ENCODE measurements at places on chromosomes 4 and X.

DNA sequence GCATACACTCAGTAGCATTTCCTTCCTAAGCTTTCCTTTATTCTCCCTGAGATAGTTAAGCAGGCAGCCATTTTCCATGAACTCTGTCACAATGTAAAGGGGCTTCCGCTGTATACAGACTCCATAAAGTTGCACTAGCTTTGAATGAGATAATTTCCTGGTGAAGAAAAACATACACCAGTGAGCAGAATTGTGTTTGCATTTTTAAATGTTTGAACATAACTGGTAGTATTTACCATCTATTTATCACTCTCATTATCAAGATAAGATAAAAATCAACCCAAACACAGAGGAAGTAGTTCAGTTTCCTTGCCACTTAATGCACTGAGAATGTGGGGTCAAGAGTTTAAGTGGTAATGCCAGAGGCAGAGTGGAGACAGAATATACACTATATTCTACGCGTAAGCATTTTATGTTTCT, 54.1 kb downstream of the TXK start:
- no peak for DNase-seq

DNA sequence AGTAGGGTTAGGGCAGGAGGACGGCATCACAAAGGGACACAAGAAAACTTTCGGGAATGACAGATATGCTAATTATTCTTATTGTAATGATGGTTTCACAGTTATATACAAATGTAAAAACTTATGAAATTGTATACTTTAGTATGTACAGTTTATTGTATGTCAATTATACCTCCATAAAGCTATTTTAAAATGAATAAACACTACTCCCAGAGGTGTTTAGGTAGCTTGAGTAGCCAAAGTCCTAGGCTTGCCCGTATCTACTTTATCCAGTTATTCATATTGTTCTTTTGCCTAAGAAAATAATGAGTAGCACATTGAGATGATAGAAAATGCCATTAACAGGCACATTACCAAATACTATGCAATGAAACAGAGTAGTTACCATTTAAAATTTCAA, 43.0 kb downstream of the RPS6KA6 start:
- no peak for DNase-seq

- DNase-seq = no peak
Measured at GRCh38 chrX:43949669-43950068, 23.5 kb downstream of the NDP start.

DNA sequence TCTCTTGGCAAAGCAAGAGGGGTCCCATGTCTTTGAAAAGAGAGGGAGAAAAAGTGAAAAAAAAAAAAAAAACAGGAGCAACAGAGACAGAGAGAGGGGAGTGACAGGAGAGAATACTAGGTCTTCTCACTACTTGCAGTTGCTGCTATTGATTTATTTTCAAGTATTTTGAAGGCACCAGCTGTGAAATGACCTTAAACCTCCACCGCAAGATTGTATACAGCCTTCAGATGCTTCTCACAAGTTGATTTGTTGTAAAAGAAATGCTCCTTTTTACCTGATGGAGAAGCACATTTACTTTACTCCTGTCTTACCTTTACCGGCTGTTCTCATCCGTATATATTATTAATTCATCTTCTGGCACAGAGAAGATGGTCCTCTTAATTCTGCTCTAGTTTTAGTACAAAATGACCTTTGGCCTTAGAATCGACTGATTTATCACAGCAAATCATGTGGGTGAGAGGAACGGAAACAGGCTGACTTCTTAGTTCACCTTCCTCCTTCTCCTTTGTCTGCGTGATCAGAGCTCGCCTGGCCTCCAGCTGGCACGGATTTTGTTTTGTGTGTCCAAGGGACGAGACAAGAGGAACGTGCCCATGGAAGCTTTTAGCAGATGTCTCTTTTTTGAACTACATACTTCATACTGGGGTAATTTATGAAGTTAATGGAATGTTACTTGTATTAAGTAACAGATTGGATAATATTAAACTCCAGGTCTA, 82.4 kb upstream of the PACRGL start:
- no peak for DNase-seq

DNA sequence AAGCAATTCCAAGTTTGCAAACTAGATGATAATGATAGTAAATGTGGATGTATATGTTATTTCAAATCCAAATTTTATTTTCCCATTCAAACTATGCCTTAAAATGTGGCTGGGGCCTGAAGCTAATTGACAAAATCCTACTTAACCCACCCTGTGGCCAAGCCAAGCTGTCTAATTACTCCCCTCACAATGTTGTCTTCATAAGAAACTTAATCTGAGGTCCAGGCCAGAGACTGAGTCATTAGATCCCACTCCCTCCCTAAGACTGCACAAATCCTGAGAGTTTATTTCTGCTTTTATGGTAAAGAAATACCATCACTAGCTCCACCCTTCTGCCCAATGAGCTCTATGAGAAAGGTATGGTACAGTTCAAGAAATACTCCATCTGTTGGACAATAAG, 16.6 kb downstream of the SMPX start:
- DNase-seq = no peak

GRCh38 chr4:10082047-10082446, 34.6 kb downstream of the WDR1 start:
- no peak for DNase-seq

DNA sequence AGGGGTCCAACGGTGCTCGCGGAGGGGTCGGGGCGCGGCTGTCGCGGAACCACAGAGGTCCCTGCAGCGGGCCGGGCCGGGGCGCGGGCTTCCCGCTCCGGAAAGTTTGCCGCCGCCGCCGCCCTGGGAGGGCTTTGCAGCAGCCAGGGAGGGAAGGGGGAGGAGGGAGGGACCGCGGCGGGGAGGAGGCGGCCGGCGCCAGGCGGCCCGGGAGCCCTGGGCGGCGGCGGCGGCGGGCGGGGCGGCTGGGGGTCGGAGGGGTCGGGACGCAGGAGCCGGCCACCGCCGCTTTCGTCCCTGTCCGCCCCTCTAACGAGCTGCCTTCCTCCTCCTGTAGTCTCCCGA, 375 bp downstream of the FGFR3 start:
- DNase-seq = no peak

GRCh38 chr4:89752932-89753598, 83.9 kb downstream of the SNCA start:
- DNase-seq = peak; percentile 93

DNA sequence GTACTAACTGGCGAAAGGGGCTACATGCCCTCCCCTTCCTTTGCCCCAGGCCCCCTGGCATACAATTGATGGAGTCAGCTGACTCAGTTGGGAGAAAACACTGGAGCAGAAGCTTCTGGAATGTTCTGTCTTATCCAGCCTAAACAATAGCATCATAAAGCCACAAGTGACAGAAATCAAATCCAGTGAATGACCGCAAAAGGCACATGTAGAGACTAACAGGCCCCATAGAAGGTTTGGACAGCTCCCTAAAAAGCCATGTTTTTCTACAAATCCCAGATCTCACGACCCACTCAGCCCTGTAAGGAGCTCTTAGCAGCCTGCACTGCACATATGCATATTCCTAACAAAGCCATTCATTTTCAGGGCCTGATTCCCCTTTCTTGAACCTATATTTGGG, 25.1 kb downstream of the SCARB2 start:
- no peak for DNase-seq

- DNase-seq = no peak
Measured at GRCh38 chr4:64911846-64912245, 502.6 kb upstream of the TECRL start.

DNA sequence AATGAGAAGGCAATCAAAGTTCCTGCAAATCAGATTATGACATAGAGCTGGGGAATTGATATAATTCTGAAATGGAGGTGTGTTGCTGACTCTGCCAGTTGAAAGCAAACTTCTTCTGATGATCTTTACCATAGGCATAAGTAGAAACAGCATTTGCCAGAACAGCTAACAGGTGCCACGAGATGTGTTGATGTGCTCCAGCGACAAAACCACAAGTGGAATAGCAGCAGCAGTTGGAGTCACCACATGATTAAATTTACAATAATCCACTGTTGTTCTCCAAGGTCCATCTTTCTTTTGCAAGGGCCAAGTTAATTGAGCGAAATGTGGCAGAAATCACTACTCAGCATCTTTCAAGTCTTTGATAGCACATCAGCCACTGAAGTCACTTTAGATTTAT, 3.7 kb upstream of the OSTC start:
- no peak for DNase-seq

DNA sequence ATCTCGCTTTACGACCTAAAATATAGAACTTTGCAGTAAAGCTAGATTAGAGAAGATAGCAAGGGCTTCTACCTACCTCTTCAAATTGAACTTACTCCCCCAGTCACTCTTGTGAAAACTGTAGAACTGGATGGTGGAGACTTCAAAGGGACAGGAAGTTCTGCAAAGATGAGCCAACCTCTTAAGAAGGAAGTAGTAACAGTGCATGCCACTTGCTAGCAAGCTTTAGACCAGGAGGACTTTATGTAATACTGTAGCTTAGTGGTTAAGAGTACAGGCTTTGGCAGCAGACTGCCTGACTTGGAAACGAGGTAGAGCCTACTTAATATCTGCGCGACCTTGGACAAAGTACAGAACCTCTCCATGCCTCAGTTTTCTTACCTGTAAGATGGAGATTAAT, 27.5 kb upstream of the VBP1 start:
- no peak for DNase-seq

DNA sequence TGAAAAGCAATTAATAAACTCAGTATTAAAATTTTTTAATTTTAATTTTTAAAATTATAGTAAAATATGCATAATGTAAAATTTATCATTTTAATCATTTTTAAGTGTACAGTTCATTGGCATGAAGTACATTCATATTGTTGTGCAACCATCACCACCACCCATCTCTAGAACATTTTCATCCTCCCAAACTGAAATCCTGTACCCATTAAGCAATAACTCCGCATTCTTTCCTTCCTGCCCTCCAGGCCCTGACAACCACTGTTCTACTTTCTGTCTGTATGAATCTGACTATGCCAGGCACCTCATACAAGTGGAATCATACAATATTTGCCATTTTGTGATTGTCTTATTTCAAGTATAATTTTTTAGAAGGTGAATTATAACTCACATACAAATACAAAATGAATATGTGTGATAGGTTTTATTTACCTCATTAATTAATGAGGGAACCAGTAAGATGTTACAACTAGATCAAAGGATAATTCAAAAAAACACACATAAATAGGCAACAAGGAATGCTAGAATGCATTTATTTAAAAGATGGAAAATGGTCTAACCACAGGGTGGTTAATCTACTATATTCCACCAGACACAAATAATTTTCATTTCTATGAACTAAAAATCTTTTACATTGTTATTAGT, 13.1 kb upstream of the AFF1 start:
- no peak for DNase-seq

DNA sequence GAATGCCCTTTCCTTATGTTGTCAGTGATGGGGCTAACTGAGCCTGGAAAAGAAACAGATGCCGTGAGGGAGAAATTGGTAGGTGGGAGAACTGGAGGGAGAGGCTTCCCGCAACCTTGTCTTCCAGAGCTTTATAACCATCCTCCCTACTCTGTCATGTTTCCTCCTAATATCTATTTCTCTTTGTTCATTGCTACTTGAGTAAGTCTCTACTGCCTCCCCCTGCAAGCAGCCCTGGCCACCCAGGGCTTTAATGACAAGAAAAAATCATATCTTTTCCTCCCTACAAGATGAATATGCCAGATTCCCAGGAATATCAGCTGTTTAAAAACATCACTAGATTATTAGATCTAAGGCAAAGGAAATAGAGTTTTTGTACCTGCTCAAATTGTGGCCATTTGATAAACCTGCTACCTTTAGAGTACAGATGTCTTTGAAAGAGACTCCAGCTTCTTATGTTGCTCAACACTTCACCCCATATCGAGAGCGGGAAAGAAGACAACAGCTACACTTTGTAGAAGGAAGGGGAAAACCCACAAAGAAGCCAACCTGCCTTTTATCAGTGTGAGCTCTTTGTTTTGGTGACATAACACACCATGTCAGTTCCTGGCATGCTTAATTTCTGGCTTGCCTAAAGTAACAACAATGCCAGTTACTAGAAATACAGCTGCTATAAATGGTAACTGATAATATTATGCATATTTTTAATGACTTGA, 186.6 kb upstream of the LEF1 start:
- no peak for DNase-seq

DNA sequence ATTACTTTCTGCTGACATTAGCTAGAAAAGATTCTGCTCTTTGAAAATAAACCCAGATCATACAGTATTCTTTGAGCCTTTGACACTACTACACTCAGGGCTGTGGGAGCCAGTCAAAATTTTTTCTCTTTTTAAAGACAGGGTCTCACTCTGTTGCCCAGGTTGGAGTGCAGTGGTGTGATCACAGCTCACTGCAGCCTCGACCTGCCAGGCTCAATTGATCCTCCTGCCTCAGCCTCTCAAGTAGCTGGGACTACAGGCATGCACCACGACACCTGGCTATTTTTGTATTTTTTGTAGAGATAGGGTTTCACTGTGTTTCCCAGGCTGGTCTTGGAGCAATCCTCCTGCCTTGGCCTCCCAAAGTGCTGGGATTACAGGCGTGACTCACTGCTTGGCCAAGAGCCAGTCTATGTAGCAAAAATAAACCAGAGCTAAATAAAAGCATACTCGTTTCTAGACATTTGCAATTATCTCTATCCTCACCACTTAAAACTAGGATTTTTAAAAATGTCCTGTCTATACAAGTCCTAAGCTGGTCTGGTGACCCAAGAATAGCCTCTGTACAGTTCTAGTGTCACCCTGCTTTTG, 43.2 kb downstream of the AKAP4 start:
- DNase-seq = no peak

DNA sequence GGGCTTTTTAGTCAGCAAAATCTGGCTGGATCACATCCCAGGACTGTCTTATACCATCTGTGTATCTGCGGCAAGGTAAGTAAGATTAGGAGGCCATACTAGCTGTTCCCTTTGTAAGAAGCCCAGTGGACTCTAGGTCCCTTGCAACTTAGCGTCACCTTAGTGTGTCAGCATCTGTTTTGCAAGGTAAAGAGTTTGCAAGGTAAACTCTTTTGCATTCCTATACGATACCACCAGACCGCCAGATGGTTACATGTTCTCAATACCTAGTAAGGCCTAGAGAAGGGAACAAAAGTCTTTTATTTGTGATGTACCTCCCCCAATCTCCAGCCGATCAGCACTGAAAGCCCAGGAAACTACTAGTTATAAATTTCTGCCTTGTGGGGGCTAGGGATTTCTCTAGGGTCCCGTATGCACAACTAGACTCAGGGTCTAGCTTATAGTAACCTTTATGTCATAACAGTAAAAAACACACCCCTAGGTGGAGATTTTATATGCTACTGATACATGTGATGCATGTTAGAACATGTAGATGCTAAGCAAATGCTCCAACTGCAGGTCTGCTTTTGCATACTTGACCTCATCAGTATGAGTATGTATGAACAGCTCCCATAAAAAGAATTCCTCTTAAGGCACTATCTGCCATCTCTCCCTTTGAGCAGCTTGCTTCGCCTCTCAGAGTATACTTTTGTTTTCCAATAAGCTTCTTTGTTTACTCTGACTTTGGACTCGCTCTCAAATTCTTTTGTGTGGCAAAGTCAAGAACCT, 78.4 kb downstream of the KCNIP4 start:
- DNase-seq = no peak

All from vagina (tissue), 2 donors.